ENCODE measurements at places on chromosomes 2 and 18.

DNA sequence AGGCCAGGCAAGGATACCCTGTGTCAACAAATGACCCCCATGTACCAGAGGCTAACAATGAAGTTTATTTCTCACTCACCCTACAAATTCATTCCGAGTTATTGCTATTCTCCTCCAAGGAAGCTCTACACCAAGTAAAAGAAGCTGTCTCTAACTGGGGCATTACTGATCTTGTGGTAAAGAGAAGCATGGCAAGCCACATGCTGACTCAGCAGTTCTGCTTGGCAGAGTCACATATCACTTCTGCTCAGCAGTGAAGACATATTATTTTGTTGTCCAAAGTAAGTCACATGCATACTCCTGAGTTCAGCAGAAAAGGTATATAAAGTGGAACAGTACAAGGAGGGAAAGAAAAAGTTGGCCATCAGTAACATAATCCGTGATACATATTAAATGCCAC is 315.8 kb downstream of the GULP1 start:
- DNase-seq = peak; percentile 24

DNA sequence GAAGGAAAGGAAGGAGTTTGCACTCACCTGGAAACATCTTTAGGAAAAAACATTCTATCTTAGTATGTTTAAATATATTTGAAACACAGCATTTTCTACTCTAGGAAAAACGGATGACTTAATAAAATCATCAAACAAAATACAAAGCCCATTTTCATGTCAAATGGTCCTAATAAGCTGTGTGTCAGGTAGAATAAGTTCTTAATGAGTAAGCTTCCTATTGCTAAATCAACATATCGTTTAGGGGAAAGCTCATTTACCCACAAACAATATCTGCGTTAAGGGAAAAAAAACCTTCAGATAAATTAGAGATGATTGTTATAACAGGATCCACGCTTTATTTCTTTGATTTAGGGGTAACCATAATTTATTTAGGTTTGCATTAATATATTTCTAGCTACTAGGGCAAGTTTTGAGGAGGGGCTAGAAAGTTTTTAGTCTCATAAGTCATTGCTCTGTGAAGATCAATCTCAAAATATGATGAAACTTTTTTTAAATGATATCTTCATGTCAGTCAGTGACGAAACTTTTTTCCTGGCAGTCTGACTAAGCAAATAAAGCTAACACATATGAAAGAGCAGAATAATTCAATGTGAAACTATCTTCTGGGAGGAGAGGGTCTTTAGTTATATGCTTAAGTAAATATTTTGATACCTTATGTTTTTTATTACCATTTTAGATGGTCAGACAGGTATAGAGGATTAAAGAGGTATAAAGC is 147.1 kb downstream of the WDSUB1 start:
- DNase-seq = no peak

GRCh38 chr2:112164876-112165275 is 26.7 kb downstream of the FBLN7 start:
- no peak for DNase-seq

DNA sequence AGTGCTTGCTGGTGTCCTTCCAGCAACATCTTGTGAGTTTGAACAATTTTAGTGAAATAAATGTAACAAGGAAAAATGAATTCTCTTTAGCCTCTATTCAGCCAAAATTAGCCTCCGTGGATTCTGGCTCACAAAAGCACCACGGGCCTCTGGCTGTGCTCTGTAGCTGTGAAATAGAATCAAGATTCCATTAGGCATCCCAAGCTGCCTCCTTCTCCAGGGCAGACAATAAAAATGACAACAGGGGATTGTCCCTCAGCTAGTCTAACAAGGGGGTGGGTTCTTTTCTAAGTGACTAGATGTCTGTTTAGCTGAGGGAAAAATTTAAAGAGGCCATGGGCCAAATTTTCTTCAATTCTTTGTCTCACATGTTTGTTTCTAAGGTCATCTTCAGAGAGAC is 254.7 kb upstream of the FIGN start:
- DNase-seq = no peak

- DNase-seq = no peak
These were observed 145.1 kb upstream of the PID1 start for GRCh38 chr2:229416116-229416694.

All from Caki2 (cell line).